GM03348 (cell line): ENCODE measurements at places on chromosomes 1 and 21.

DNA sequence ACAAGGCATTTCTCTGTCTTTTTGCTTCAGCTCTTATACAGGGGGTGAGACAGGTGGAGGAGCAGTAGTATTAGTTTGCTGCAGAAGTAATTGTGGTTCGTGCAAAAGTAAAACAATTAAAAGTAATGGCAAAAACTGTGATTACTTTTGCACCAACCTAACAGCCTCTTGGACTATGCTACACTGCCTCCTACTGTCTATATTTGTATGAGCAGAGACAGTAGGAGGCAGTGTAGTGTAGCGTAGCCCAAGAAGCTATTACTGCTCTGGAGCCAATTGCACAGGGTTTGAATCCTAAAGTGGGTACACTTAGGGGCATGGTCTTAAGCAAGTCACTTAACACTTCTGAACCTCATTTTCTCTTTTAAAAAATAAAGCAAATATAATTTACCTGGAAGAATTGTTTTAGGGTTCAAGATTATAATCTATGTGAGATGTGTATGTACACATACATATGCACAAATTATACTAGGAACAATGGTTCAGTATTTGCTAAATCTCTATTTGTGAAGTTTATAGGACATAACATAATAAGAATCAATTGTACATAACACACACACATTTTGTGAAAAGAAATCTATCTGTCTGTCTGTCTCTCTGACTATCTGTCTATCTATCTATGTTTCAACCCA is 103.8 kb downstream of the BRINP3 start:
- DNase-seq: no peak

DNA sequence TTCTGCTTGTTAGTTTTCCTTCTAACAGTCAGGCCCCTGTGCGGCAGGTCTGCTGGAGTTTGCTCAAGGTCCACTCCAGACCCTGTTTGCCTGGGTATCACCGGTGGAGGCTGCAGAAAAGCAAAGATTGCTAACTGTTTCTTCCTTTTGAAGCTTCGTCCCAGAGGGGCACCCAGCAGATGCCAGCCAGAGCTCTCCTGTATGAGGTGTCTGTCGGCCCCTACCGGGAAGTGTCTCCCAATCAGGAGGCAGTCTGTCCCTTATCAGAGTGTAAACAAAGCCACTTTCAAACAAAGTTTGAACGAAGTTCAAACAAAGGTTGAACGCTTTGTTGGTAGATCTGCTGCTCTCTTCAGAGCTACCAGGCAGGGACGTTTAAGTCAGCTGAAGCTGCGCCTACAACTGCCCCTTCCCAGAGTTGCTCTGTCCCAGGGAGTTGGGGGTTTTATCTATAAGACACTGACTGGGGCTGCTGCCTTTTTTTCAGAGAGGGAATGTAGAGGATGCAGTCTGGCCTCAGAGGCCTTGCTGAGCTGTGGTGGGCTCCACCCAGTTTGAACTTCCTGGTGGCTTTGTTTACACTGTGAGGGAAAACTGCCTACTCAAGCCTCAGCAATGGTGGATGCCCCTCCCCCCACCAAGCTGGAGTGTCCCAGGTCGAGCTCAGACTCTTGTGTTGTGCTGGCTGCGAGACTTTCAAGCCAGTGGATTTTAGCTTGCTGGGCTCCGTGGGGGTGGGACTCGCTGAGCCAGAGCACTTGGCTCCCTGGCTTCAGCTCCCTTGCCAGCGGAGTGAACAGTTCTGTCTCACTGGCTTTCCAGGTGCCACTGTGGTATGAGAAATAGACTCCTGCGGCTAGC is 401.8 kb downstream of the SRGAP2C start:
- no peak for DNase-seq

GRCh38 chr1:100250264-100250663 is 630 bp upstream of the DBT start:
- no peak for DNase-seq

- peak; percentile 24 for DNase-seq
Observed at GRCh38 chr1:69976896-69977295, 228.5 kb downstream of the LRRC40 start.

- no peak for DNase-seq
Observed at GRCh38 chr1:31736675-31737074, 27.5 kb downstream of the ADGRB2 start.

- no peak for DNase-seq
Observed at GRCh38 chr1:48488721-48489120, 16.7 kb upstream of the SPATA6 start.

- DNase-seq: no peak
Observed at GRCh38 chr1:33188572-33189275, 6.9 kb upstream of the TRIM62 start.

GRCh38 chr1:220371324-220371723 is 99.1 kb upstream of the RAB3GAP2 start:
- no peak for DNase-seq

DNA sequence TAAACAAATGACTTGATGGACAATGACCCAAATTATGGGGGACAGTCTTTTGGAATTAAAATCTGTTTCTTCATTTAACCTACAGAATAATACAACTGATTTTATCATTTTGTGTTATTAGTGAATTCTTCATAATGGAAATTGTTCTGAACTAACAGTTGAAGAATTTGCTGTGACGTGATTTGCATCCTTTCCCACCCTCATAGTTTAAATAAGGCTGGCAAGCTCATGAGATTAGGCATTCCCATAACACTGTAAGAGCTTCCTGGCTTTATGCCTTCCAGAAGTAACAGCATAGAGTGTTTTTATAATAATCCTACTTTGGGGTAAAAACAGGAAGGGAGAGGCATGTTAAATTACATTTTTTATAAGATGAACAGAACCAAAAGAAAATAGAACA is 95.7 kb downstream of the ATP6V1G3 start:
- peak; percentile 5 for DNase-seq

GRCh38 chr1:74467786-74468377 is 44.5 kb downstream of the LRRC53 start:
- no peak for DNase-seq

DNA sequence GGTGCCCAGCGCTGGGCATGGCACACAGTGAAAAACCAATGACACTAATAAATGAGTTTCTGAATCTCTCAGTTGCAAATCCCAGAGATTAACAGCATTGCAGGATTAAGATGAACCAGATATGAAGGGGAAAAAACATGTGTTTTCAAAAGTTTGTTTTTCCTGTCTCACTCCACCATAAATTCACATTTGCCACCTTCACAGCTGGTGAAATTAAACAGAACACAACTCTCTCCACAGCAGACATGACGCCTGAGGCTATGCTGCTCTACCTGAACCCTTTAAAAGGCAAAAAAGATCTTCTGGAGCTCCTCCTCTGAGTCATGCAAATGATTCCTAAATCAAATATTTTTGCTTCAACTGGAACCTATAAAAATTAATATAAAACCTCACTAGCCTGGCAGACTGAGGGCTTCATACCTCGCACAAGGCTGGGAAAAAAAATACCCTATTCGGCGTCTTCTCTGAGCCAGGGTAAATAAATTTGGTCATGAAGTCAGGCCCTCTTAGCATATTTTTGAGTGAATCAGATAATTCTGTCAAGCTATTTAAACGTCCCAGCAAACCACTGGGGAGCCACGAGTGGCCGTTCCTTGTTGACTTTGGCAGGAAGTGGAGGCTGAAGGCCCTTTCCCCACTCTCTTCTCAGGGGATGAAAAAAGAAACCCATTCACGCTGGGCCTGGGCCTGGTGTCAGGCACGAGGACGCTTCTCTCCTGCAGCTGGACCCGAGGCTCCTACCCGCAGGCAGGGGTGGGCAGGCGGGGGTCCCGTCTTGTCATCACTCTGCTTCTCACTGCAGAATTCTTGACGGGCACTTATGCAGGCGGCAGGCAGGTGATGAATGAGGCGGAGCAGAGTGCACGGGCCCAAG is 53.0 kb downstream of the DMRTB1 start:
- DNase-seq: peak; percentile 48
